ENCODE measurements at places on chromosomes 3 and 15.
A peak's percentile ranks its signal among the peaks of the same experiment; 100 is the strongest.

- DNase-seq: no peak
Observed at GRCh38 chr3:101685870-101686307, 629 bp downstream of the RPL24 start.

GRCh38 chr15:75347222-75348033 is 589 bp downstream of the NEIL1 start:
- DNase-seq: peak; percentile 76

DNA sequence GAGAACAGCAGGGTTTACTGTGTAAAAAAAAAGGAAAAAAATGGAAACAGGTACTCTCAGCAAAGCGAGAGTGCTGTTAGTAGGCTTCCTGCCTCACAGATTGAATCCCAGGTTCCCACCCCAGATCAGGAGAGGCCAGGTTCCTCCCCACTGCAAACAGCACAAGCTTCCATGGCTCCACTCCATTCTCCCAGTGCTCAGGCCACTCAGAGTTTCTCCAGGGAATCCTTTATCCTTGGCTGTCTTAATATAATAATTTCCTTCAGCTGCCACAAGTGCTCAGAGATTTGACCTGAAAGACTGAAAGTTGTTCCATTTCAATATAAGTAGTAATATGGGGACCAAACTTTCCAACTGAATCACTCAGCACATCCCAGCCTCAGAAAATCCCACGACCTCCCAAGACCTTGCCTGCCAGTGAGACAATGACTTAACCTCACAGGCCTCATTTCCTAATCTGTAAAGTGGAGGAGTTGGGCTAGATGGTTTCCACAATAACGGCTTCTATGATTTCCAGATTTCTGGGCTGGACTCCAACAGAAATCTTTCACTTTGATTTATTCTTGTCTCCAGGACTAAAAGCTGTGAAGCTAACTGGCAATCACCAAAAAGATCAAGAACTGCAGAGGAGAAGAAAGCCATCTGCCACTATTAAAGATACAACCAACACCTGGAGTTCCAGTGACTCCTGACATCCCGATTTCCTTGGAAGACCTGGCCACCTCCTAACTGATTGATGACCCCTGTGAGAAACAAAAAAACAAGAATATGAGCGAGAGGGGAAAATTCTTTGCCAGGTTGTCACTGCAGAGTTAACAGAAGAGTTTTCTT is 289.5 kb downstream of the NEK10 start:
- DNase-seq: no peak

DNA sequence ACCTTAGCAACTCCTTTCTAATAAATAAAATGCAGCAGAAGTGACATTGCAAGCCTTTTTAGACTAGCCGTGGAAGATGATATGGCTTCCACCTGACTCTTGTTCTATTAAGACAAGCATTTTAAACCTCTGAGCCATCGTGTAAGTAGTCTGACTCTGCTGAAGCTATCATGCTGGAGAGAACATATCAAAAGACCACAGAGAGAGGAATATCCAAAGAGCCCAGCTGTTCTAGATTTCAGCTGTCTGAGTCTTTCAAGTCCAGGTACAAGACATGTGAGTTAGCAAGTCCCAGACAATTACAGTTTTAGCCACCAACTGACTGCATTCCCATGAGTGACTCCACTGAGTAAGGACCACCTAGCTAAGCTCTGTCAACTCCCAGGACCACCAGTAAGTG is 517.0 kb upstream of the NAALADL2 start:
- DNase-seq: no peak

DNA sequence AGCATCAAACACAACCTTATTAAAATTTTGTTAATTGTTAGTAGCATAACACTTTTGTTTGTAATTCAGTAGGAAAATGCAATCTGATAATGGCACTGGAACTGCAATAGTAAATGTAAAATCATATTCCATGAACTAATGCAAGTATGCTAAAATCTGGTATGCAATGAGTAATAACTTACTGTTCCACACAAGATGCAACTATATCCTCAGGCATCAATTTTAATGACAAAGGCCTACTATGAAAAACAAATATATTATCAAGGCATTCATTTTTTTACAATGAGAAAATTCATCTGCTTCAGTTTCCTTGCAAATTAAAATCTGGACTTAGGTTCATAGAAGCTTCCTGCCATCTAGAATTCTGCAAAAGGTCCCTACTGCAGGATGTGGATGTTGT is 1.4 kb upstream of the NSMCE3 start:
- DNase-seq: no peak

DNA sequence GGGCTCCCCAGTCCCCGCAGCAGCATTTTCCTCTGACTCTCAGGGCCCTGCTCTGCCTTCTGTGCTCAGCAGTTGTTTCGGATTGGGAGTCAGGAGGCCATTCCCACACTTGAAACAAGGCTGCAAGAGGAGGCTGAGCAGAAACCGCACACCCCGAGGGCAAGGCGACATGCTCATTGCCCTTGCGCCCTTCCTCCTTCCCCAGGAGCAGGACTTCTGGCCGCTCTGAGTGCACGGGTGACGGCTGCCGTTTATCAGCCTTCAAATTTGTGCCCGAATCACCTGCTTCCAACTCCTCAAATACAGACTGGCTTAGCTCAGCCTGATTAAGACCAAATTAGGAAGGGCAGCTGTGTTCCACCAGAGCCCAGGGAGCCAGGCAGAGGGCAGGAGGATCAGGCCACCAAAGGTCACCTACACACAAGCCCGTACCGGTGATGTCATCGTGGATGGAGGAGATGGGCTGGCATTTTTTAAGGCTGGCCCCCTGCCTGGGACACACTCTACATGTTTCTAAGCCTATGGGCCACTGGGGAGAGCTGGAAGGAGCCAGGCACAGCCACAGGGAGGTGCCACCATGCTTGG is 38.1 kb downstream of the TM2D3 start:
- peak; percentile 60 for DNase-seq

GRCh38 chr15:86121568-86122225 is 42.0 kb downstream of the AGBL1 start:
- DNase-seq: no peak

GRCh38 chr3:48614044-48614443 is 4.6 kb upstream of the UQCRC1 start:
- DNase-seq: no peak

DNA sequence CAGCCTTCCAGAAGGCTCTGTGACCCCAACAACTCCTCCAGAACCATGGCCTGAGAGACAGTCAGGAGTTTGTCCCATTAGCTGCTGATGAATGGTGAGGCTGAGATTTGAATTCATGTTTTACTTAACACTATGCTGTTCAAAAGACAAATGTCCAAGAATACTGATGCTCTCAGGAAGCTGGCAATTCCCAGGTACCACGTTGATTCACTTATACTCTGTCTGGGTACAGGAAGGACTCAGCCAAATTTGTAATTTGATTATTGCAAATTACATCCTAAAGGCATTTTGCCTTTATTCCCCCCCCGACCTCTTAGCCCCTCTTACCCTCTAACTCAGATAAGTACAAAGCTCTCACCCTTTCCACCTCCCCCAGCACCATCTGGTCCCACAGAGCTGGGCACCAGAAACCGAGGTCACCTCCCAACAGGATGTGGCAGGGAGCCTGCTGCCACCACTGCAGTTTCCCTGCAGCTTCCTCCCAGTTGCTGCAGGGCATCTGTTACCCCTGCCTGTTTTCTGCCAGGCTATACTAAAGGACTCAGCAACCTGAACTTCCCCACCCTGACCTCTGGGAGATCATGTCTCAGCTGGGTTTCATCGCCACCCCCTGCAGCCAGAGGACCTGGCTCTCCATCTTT is 33.6 kb downstream of the EAF1 start:
- no peak for DNase-seq

- DNase-seq: no peak
Observed at GRCh38 chr3:28978092-28978491, 302.8 kb upstream of the RBMS3 start.

- DNase-seq: no peak
Observed at GRCh38 chr3:173889596-173889995, 492.1 kb downstream of the NLGN1 start.

- DNase-seq: no peak
Observed at GRCh38 chr3:16841904-16842271, 42.9 kb upstream of the PLCL2 start.

- no peak for DNase-seq
Observed at GRCh38 chr3:150341891-150342290, 66.2 kb upstream of the TSC22D2 start.

DNA sequence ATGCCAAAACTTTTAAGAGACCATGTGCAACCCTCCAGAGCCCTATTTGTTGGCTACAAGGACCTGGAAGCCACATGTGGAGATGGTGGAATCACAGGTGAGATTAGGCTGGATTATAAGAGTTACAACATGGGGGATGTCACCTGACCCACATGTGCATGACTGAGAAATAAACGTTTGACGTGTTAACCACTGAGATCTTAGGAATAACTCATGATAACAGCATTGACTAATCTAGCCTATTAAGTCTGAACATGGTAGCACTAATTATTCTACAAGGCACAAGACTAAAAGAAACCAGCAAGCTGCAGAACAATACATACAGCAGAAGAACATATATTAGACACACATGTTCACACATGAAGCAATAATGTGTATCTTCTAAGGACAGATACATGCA is 38.4 kb downstream of the SUCLG2 start:
- DNase-seq: no peak
